ENCODE measurements at places on chromosomes 11 and 22.

- peak; percentile 43 for DNase-seq
Measured at GRCh38 chr22:37229805-37230672, 14.0 kb downstream of the RAC2 start.

- peak; percentile 62 for DNase-seq
Measured at GRCh38 chr22:32618441-32619140, 144.0 kb downstream of the FBXO7 start.

GRCh38 chr11:64809781-64810241 is 540 bp downstream of the MEN1 start:
- DNase-seq, result no peak

GRCh38 chr11:104588970-104589369 is 309.3 kb downstream of the CASP12 start:
- no peak for DNase-seq

- no peak for DNase-seq
Measured at GRCh38 chr22:43126501-43127165, 16.1 kb downstream of the BIK start.

GRCh38 chr11:43892851-43893250 is 12.2 kb downstream of the ALKBH3 start:
- DNase-seq, result no peak

DNA sequence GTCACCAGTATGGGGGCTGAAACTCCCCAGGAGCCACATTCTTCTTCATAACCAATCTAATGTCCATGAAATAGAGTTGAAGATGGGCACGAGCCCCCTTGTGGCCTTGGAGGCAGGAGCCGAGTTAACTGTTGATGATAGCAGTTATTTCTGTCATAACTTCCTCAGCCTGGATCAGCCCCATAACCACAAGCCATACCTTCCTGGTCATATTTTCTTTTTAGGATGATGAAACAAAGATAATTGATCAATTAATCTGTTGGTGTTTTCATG is 65.0 kb upstream of the TTC12 start:
- no peak for DNase-seq

GRCh38 chr11:83223457-83223856 is 29.9 kb downstream of the ANKRD42 start:
- no peak for DNase-seq

GRCh38 chr11:279040-279965 is 1.1 kb downstream of the NLRP6 start:
- DNase-seq, result no peak

- DNase-seq, result no peak
Measured at GRCh38 chr11:121032546-121032945, 8.6 kb downstream of the TBCEL start.

- DNase-seq, result no peak
Measured at GRCh38 chr11:69468911-69469885, 12.3 kb upstream of the LINC01488 start.

GRCh38 chr11:93608364-93608763 is 53.1 kb upstream of the CEP295 start:
- DNase-seq, result no peak

- no peak for DNase-seq
Measured at GRCh38 chr11:4430051-4430450, 19.0 kb upstream of the OR52K2 start.

- no peak for DNase-seq
Measured at GRCh38 chr22:48259991-48260670, 1497.7 kb downstream of the TBC1D22A start.

GRCh38 chr11:104967534-104968354 is 630 bp downstream of the CASP4 start:
- DNase-seq, result no peak

- no peak for DNase-seq
Measured at GRCh38 chr11:81036168-81036870, 1595.5 kb upstream of the TENM4 start.

DNA sequence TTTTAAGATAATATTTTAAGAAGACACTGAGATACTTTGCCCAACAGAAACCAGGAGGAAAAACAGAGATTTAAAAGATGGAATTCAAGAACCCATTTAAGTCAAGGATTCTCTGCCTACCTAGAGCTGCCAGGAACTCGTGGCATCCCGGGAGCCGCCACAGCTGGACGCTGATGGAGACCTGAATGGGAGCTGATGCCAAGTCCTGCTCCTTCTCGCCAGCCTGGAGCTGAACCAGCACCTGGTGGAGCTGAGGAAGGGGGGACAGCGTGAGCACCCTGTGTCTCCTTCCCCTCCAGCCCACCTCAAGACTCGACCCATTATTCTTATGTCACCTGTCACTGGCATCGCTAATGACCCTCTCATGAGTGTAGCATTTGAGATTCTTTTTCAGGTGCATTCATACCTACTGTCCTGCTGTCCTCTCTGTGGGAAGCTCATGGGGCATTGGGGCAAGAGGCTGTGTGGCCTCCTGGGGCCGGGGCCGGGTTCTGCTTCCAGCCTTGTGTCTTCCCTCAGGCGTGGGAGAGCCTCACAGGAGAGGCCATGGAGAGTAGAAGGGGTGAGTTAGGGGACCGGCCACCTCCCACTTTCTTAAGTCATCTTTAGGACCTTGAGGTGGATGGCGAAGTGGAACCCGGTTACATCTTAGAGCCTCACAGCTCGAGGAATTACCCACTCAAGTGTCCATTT is 70.8 kb upstream of the PITPNB start:
- DNase-seq, result no peak

GRCh38 chr22:44588348-44588747 is 90.3 kb upstream of the RTL6 start:
- DNase-seq, result no peak

- no peak for DNase-seq
Measured at GRCh38 chr11:10381736-10382135, 73.3 kb upstream of the AMPD3 start.

- no peak for DNase-seq
Measured at GRCh38 chr11:96134602-96135001, 208.4 kb downstream of the MAML2 start.

- no peak for DNase-seq
Measured at GRCh38 chr22:20494978-20495860, at the start of gene KLHL22. Gene KLHL22, minus strand, starts transcription at chr22:20495795. Its CDS starts 6,584 bp downstream, at chr22:20489211.

- peak; percentile 69 for DNase-seq
Measured at GRCh38 chr11:44750551-44751465, 24.0 kb downstream of the TSPAN18 start.

DNA sequence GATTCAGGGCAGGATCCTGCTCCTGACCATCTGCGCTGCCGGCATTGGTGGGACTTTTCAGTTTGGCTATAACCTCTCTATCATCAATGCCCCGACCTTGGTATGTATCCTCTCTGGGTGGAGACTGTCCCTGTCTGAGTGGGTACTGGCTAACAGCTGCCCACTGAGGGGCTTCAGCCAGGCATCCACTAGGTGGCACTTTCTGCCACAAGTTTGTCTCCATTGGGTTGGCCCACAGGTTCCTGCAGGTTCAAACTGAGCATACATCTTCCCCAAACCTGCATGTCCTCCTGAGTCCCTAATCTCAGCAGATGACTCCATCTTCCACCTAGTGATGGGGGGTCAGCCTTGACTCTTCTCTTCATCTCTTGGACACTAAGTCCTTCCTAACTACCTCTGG is 4.4 kb downstream of the SLC2A11 start:
- peak; percentile 34 for DNase-seq

DNA sequence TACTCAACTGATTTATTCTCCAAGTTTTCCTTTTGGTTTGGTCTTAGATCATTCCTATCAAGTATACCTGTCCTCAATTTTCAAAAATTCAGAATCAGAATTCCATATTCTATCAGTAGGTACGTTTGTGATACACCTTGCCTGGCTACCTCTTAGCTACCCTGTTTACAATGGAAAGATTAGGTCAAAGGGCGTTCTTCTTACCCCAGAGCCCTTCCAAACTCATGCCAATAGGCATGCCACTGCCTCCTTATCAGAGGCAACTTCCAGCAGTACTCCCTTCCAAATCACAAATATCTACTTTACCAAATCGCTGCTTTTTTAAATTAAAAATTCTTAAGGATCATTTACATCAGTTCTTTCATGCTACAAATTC is 1.0 kb downstream of the PATL1 start:
- DNase-seq, result no peak

DNA sequence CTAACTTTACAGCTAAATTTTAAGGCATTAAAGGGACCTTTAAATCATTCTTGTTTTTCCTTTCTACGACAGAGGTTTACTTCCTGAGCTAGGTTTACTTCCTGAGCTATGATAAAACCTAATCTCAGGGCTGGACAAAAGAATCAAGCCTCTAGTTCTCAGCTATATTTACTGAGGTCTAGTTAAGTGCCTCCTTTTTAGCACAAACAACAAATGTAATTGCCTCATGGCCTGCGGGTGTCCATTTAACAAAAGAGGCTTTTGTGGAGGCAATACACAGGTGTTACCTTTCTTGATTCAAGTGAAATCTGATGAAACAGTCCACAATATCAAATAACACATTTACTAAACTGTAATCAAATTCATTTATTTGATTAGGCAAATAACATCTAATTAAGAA is 67.3 kb downstream of the IMMP1L start:
- DNase-seq, result no peak

- DNase-seq, result no peak
Measured at GRCh38 chr11:64081745-64082442, 46.2 kb downstream of the FLRT1 start.

DNA sequence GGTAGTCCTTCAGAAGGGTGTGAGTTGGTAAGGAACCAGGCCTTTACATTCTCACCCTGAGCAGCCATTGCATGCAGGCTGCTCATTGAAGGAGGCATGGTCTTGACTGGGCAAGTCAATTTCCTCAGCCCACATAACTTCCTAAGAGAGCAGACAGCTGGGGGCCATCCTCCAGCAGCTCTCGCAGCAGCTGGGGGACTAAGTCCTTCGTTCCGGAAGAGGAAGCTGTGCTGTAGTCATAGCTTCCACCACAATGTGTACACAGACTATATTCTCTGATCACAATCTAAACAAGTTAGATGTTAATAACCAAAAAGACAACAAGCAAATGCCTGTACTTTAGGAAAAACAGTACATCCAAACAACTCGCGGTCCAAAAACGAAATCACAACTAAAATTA is 30.1 kb upstream of the MPPED1 start:
- no peak for DNase-seq

DNA sequence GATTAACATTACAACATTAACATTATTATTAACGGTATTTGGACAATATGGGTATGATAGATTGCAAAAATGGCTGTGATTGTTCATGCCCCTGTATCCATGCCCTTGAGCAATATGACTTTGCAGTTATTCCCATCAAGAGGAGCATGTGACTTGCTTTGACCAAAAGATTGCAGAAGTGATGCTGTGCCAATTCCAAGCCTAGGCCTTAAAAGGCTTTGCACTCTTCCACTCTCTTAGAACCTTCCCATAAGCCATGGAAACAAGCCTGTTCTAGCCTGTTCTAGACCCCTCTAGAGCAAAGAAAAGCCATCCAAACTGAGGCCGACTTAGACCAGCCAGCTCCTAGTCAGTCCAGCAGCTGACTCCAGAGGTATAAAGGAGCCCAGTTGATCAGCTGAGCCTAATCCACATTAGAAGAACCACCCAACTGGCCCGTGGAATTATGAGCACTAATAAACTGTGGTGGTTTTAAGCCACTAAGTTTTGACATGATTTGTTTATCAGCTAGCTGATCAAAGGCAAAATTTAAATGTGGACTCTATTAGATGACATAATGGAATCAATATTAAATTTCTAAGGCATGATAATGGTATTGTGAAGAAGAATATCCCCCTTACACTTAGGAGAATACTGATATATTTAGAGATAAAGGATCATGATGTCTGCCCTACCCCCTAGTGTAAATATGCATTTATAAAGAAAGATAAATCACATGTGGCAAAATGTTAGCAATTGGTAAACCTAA is 28.6 kb downstream of the RAB30 start:
- no peak for DNase-seq

DNA sequence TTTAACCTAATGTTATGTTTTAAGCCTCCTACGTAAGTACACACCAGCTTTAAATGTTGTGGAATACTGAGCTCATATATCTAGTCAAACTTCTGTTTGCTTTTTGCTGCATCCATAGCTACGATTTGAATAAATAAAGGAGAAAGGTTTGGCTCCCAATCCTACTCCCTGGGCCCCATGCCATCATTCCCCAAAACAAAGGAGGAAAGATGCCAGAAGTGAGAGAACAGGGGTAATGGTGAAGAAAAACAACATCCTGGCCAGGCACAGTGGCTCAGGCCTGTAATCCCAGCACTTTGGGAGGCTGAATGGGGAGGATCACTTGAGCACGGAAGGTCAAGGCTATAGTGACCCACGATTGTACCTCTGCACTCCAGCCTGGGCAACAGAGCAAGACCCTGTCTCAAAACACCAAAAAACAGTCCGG is 26.5 kb downstream of the SCGB1A1 start:
- peak; percentile 89 for DNase-seq

GRCh38 chr11:34331329-34331728 is 26.5 kb downstream of the ABTB2 start:
- DNase-seq, result peak; percentile 44

DNA sequence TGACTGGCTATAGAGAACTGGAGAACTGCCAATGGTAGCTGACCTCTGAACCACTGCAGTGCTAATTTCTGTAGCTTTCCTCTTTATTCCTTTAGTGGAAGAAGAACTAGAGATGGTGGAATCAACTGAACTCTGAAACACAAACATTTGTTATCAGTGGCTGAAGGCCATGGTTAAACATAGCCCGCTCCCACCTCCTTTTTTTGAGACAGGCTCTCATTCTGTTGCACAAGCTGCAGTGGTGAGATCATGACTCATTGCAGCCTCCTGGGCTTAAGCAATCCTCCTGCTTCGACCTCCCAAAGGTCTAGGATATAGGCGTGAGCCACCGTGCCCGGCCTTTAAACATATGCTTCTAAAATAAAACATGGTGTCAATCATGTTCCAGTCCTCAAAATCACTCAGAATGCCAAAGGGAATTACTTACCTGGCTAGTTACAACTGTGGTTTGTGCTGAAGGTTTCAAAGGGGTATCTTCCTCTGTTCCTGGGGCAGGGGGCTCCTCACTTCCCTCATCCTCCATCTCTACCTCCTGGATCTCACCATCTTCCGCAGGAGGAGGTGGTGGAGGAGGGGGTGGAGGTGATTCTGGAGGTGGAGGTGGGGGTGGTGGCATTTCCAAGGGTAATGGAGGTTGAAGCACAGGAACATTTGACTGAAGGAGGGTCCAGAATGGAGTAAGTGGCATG is 9.0 kb upstream of the AGBL2 start:
- DNase-seq, result no peak

All from right hindlimb (tissue), 1 donor.